A673 (cell line): ENCODE measurements at places on chromosomes 12 and 14.

DNA sequence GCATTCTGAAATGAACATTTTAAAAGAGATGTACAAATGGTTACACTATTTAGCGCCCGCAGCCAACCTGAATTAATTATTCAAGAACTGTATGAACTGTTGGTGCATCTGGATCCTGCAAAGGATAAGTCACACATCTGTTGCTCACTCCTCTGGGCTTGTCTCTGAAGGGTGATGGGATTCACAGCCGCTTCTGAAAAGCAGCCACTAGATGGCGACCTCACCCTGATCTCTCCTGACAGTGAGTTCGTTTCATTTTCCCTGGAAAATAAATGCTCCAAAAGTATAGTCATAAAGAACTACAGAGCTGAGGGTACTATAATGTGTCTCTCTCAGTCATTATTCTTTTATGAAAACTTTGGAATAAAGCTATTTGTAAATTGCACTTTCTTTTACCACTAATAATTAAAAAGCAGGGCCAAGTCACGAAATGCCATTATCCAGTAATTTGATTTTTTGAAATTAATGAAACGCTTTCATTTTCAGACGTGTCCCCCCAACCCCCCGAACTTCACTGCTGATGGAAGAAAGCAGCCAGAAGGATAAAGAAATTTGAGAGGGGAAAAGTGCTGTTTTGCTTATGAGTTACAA, 789.6 kb downstream of the NRXN3 start:
- DNase-seq: peak; percentile 74

DNA sequence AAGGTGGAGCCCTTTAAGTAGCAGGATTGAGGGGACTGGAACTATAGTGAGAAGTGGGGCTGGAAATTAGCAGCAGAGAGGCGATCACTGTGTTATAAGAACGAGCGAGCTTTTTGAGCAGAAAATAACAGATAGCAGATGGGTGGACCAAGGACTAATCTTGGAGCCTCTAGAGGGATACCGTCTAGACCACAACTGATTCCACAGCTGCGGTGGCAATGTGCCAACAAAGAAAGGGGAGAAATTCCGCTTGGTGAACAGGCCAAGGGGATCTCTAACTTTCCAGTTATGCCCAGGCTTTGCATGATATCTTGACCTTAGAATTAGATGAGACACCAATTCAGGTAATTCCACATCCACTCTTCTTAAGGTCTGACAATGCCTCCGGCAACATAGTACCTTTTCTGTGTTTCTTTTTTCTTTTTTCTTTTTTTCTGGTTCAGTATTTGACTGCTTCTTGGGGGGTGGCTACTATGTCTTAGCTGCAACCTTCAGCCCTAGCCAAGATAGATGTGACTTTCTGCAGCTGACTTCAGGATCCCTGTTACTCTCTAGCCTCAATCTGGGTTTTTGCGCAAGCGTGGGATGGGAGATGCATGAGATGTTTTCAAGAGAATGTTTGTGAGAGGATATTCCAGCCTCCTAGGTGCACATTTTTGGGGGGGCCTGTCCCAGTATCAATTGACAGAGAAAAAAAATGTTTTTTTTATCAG, 143.4 kb upstream of the CPSF6 start:
- DNase-seq: peak; percentile 23

DNA sequence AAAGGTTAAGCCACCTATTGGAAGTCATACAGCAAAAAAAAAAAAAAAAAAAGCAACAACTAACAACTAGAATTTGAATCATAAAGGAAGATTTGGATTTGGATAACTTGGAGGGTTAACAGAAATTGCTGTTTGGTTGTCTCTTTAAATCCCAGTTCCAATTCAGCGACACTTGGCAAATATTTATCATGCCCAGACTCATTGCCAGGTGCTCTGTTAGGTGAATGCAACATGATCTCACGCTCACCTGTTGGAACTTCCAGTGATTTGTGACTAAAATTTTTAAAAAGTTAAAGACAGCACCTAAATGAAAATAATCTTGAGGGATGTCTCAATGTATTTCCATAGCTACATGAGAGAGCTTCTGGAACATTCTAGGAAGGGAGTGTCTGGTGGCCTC, 103.7 kb downstream of the TBX3 start:
- no peak for DNase-seq

DNA sequence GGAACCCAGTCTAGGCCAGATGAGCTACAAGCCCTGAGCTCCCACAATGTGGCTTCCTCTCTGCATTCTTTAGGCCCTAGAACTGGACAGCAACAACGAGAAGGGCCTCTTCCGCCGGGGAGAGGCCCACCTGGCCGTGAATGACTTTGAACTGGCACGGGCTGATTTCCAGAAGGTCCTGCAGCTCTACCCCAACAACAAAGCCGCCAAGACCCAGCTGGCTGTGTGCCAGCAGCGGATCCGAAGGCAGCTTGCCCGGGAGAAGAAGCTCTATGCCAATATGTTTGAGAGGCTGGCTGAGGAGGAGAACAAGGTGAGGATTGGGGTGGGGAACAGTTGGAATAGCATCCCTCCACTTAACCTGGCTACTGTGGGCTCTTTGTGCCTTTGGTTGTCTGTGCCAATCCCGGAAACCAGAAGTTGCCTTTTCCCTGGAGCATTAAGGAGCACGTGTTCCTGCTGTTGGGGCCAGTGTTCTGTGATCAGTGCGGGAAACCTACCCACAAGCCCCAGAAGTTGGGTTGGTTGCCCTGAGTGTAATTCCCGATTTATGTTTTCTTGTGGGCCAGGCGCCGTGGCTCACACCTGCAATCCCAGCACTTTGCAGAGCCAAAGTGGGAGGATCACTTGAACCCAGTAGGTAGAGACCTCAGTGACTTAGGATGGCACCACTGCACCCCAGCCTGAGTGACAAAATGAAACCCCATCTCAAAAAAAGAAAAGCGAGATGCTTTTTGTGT, 6.4 kb downstream of the FKBP4 start:
- DNase-seq: no peak

GRCh38 chr14:88551094-88551870, 3.5 kb downstream of the PTPN21 start:
- peak; percentile 93 for DNase-seq

GRCh38 chr12:89648211-89648930, 60.3 kb downstream of the ATP2B1 start:
- no peak for DNase-seq

- no peak for DNase-seq
Measured at GRCh38 chr12:113973109-113973904, 7.2 kb upstream of the RBM19 start.

DNA sequence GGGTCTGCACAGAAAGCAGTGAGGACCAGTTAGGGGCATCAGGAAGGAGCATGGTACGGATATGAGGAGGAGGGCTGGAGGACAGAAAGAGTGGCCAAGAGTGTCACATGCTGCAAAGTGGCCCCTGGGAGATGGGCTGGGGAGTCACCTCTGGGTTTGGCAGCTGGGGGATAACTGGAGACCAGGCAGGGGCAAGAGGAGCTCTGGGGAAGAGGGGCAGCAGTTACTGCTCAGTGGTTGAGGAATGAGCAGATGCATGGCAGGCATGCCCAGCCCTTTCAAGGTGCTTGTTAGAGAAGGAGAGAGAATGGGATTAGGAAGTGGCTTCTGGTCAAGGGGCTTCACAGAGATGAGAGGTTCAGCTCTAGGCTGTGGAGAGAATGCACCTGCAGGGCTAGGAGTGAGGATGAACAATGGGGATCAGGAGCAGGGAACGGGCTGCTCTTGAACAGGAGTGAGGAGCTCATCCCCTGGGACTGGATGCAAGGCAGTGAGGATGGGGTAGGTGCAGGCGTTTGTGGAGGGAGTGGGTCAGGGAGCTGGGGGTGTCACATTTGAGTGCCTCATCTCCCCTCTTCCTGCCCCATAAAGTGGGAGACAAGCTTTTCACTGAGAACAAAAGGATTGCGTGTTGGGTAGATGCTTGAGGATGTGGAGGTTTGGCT, 127.5 kb downstream of the PAPOLA start:
- no peak for DNase-seq

DNA sequence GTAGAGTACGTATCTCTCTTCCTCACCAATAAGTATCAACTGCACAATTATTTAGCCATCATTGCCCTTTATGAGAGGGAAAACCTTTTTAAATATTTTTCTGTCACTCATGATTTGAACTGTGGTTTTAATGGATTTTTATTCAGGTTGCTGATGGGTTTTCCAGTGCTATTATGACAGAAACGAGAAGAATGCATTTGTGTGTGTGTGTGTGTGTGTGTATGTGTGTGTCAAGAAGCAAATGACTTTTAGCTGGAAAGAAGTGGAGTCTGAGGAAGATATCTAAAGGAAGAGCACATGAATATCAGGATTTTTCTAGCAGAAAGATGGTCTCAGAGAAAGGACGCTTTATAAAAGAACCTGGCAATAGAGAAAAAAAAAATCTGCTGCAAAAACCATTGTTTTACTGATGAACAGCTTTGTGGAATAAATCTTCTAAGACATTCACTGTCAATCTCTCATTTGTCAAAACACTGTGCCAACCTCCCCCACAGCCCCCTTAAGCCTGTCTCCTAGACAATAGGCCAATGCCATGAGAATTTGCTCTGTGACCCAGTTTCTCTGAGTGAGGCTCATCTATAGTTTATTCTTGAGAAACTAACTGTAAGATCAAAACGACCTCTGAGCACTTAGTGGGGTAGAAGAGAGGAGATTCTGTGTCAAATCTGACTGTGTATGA, 417.7 kb downstream of the FLRT2 start:
- DNase-seq: no peak

GRCh38 chr14:88252498-88252897, 70.6 kb downstream of the KCNK10 start:
- DNase-seq: no peak

GRCh38 chr14:100155049-100155621, 4.3 kb downstream of the DEGS2 start:
- DNase-seq: peak; percentile 48

- no peak for DNase-seq
Measured at GRCh38 chr14:58106446-58106845, 45.6 kb downstream of the ARMH4 start.

DNA sequence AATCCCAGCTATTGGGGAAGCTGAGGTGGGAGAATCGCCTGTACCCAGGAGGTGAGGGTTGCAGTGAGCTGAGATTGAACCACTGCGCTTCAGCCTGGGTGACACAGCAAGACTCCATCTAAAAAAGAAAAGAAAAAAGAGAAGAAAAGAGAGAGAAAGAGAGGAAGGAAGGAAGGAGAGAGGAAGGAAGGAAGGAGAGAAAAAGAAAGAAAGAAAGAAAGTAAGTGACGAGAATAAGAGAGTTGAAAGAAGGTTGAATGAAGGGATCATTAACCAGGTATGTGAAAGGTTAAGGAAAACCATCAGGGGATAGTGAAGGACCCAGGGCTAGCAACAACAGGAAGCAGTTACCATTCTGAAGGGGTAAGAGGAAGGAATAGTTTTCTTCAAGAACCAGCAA, 4.2 kb upstream of the DTD2 start:
- DNase-seq: no peak

DNA sequence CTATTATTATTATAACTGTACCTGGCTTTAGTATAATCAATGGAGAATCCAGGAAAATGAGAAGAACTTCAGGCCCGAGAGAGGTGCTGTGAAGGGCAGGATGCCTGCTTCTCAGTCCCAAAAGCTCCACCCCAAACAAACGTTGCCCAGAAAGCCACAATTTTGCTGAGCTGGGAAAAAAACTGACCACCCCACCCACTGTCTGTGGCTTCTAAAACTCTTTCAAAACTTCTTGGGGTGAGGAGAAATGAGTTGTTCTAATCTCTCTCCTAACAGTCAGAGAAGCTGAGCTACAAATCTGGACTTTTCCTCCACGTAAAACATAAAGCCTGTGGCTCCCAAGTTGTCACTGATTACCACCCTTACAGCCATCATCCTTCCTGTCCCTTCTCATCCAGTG, 13.4 kb downstream of the VDR start:
- DNase-seq: no peak
